CD4-positive, alpha-beta T cell treated with Interleukin-2 at 100 ng/mL for 4 hours (primary cell): ENCODE measurements at places on chromosomes 7 and 10.

DNA sequence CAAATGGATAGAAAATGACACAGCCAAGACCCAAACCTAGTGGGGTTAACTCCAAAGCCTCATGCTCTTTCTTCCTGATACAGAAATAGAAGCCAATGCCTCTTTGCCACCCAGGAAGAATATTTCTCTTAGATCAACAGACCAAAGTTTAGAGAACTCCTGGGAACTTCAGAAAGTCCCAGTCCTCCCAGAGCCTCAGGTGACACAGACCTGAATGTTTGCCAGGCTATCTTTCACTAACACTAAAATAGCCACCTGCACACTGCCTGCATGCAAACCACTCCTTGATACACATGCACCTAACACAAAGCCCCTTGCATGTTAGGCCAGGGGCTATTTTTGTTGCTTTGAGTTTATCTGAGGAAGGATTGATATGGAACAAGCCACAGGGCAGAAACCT is 27.7 kb downstream of the LSM5 start:
- DNase-seq, result no peak

DNA sequence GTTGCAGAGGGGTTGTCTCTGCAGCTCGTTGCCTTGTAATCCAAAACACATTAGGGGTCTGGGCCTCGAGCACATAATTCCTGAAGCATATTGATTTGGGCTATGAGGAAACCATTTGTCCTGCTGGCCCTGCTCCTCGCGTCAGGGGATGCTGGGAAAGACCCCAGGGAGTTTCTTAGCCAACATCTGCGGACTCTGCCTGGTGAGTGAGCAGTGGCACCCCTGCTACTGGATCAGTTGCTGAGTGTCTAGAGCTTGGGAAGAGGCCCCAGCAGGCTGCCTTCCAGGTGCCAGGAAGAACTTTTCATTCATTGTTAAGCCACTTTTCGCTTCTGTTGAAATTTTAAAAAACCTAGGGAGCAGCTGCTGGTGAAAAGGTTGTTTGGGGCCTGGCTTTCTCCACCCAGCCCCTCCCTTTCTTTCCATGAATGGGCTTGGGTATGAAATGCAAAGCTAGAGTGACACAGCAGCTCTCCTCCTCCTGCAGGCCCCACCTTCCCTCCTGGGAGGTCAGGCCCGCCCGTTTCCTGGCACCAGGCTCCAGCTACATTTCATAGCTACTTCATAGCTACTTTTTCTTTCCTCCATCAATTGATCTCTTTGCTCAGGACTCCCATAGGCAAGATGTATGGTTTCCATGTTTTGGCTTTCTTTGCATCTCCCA is 26.8 kb downstream of the TACR2 start:
- DNase-seq, result no peak

- no peak for DNase-seq
Observed at GRCh38 chr7:4791101-4791737, 15.8 kb downstream of the AP5Z1 start.

DNA sequence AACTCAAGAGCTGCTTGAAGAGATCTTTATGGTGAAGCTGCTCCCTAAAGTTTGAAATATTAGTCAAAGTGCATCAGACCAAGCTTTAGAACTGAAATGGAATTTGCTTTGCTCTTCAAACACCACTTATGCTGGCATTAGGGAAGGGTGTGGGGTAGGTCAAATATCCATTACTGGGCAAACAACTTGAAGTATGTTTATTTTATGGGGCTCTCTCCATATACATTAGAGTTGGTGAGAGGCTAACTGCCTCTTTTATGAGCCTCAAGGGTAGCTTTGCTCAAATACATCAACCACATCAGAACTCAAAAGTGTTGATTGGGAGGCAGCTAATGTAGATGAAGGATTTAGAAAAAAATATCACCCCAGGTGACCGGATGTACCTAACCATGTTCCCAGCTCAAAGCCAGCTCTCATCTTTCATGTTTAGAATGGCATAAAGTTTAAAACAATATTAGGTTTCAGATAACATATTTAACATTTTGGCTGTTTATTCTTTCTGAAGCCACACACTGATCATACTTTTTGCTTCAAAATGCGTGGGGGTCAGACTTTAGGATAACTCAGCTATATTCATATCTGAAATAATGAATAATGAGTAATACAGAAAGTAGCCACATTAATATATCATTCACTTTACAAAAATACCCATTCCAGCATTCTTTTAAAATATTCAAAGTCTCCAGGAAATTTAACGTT is 318.6 kb downstream of the PTEN start:
- no peak for DNase-seq

DNA sequence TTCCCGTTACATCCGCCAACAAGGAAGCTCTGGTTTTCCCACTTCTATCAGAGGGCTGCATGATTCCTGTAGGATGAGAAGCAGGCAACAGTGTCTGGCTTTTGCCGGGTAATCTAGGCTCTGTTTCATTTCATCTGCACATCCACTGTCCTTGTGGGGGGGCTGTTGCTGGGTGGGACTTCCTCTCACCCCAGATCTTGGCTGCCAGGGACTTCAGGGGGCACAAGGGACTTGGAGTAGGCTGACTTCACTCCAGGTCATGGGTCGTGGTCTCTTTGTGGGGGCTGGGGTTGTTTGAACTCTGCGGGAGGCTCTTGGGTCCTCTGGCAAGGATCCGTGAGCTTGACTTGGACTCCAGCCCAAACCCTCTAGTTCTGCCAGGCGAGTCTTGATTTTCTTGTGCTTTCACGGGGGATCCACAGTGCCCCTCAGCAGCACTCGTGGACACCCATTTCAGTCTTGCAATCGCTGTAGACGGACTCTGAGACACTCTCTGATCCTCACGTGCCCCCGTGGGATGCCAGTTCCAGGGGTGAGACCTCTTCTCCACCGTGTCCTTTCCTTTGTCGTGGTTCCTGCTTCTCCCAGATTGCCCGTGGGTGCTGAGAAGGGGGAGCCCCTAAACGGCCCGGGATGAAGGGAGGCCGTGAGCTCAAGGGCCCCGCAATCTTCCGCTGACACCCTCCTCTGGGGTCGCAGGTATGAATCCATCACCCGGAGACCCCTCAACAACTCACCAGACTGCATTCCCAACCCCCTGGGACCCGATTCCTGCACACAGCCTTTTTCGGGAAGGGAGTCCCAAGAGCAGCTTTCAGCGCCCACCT is 21.4 kb upstream of the ZNF273 start:
- DNase-seq, result no peak

DNA sequence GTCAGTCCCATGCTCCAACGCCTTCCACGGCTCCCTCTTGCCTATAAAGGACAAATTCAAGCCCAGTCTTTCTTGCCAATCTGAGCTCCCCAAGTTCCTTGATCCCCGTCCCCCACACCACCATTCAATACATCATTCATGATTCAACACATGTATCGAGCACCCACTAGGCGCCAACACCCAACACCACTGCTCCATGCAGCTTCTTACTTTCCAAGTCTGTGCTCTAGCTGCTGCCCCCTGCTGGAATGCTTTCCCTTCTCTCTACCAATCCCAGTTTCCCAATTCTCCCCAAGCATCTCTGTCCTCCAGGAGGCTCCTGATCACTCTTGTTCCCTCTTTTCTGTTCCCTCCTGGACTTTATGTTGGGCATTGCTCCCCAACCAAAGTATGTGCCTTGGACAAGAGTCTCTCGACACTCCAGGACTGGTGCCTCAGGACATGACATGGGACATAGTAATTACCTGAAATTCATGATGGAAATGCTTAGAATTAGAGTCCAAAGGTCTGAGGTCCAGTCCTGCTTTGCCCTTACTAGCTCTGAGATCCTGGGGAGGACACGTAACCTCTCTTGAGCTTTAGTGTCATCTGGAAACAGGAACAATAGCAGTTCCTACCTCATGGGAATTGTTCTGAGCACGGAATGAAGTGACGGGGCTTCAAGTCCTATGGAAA is 172.7 kb downstream of the NEURL1 start:
- DNase-seq, result no peak

DNA sequence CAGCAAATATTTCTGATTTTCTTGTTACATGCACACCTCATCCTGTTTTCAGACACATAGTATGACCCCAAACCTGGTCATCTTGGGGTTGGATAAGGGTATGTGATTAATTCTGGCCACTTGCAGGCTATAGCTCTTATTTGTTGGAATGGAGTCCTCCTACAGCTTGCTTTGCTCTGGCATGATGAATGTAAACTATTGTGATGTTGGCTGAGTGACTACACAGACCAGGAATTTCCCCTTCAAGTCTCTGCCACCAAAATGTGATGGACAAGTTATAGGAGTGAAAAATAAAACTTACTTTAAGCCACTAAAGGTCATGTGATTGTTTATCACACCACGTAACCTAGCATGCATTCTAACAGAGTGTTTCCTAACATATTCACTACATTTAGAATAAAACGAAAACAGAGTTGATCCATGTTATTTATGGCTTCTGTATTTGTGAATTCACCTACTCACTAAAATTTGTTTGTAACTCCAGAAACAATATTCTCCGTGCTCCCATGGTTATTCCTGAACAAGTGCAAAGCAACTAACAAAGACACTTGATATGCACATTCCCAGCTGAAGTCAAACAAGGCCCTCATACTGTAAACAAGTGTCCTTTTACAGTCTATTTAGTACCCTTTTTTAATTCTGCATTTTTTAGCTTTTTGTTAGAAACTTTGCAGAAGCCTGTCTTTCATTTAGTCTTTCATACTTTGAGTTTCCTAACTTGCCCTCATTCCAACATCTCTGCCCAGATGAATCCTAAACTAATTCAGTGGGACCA is 599.2 kb upstream of the PCDH15 start:
- DNase-seq, result no peak
